ENCODE measurements at places on chromosomes 16 and 17.

GRCh38 chr16:68646953-68647659, 2.0 kb downstream of the CDH3 start:
- DNase-seq: no peak

DNA sequence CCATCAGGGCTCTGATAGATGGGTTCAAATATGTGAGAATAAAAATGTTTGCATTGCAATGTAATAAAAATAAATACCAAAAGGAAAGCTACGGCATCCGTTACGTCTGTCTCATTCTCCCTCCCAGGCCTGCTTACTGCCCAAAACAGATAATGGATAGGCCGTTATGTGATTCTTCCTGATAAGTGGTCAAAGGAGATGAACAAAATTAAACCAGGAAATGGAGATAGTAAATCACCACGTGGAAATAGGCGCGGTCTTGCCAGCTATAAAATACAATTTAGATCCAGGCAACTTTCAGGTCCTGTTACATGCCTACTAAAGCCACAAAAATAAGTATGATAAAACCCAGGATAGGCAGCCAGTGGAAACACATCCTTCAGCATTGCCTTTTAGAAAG, 49.5 kb upstream of the CCL1 start:
- DNase-seq: no peak

GRCh38 chr16:88440686-88441405, 12.2 kb upstream of the ZFPM1 start:
- DNase-seq: no peak

GRCh38 chr17:75105126-75106080, 4.4 kb upstream of the ARMC7 start:
- DNase-seq: no peak

Measured in C1 segment of cervical spinal cord (tissue), 14 donors.